Activated CD4-positive, alpha-beta T cell treated with anti-CD3 and anti-CD28 coated beads, Interleukin-10, Interleukin-2, amounts not matched to agents 100 ng/mL and 50 ng/mL, durations not matched to agents 16 hours and 8 hours (primary cell): ENCODE measurements at places on chromosomes 2 and 18.

DNA sequence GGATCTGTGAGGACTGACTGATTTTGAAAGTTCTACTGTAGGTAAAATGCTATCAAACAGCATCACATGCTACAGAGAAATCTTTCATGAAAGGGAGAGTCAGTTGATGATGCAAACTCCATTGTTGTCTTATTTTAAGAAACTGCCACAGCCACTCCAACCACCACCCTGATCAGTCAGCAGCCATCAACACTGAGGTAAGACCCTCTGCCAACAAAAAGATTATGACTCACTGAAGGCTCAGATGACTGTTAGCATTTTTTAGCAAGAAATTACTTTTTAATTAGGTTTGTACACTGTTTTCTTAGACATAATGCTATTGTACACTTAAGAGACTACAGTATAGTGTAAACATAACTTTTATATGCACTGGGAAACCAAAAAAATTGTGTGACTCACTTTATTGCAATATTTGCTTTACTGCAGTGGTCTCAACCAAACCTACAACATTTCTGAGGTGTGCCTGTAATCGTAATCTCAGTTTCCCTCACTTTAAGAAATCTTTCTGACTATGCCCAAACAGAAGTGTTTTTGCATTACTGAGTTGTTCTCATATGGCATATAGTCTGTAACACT is 42.8 kb downstream of the METTL8 start:
- DNase-seq, result peak; percentile 87

GRCh38 chr2:27152102-27152795 is 3.4 kb downstream of the TCF23 start:
- DNase-seq, result no peak

GRCh38 chr2:159209341-159210306 is 76.9 kb downstream of the WDSUB1 start:
- DNase-seq, result peak; percentile 15

GRCh38 chr2:72689579-72690195 is 136.1 kb downstream of the EXOC6B start:
- DNase-seq, result no peak

DNA sequence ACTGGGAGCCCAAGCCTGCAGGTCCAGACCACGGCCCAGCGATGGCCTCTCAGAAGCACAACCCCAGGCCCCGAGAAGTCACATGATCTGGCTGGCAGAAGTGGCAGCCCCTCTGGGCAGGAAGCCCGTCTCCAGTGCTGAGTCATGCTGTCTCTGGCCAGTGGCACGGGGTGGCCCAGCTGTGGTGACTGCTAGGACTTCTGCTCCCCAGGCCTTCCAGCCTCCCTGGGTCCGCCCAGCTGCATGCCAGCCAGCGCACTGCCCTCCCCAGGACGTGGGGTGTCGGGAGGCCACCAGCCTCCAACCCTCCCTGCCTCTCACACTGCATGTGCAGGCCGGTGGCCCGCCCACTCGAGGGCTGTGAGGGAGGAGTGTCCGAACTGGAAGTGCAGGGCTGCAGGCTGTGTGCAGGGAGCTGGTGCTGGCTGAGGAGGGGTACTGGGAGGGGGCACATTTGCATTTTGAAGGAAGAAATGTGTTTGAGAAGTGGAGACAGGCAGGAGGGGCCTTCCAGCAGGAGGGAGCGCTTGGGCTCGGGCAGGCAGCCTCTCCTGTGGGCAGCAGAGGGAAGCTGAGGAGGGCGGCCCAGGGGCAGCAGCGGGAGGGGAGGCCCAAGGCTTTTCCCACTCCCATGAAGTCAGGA is 17.0 kb upstream of the HPCAL1 start:
- DNase-seq, result no peak

- DNase-seq, result no peak
Observed at GRCh38 chr2:69231612-69232277, 155.3 kb downstream of the GFPT1 start.

DNA sequence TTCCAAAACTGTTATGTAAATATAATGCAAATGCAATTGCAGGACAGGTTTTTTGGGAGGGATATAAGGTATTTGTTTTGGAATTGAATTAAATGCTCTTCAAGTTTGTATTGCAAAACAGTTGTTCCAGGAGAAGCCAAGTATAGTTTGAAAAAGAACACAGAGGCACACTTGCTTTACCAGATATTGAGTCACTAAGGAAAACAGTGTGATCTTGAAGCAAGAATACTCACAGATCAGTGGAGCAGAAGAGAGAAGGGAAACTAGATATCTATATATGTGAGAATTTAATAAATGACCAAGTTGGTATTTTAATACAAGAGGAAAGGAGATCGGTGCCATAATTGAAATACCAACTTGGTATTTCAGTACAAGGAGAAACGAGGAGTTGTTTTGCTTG is 178.9 kb downstream of the CAPN13 start:
- no peak for DNase-seq

GRCh38 chr2:83069724-83070123 is 1389.4 kb downstream of the SUCLG1 start:
- no peak for DNase-seq

DNA sequence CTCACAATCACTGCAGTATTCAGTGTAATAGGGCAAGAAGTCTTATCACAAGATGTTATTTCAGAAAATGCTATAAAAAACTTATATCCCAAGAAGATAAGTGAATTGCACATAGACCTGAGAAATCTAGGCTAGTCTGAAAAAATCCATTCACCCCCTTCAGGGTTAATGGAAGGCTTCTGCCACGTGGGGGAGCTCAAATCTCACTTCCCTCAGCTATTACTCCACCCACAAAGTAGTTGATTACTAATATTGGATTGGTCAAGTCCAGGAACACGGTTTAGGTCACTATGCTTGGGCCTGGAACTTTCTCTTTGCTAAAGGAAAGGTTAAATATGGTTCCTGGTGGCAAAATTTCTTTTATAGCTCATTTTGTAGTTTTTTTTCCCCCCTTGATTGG is 51.2 kb upstream of the ADAM23 start:
- DNase-seq, result peak; percentile 43

GRCh38 chr2:70930371-70931329 is 5.0 kb upstream of the ATP6V1B1 start:
- no peak for DNase-seq

DNA sequence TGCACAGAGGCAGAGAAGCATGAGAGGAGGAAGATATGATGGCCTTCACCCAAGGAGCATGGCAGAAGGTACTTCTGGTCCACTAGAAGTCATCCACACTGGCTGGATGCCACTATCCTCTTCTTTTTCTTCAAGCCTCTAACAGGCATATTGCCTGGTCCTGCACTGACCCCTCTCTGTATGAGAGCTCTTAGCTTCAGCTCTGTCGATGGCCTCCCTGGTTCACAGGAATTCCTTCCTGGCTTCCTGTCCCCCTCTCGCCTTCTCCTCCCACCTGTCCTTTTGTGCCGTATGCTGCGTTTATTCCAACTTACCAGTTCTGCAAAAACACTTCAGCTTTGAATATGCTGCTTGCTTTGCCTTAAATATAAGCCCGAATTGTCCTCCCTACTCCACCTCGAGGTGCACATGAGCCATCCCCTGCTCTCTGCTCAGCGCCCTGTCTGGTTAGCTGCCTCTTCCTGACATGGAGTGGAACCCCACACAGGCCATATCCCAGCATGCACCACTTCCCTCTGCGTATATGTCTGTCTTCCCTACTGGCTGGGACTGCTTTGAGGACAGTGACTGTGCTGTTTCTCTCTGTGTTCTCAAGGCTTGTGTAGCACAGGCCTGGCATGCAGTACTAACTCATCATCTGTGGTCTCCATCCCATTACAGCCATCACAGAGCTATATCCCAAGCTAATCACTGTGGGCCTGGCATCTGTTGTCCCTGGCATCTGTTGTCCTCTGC is 474.9 kb downstream of the EIPR1 start:
- no peak for DNase-seq

DNA sequence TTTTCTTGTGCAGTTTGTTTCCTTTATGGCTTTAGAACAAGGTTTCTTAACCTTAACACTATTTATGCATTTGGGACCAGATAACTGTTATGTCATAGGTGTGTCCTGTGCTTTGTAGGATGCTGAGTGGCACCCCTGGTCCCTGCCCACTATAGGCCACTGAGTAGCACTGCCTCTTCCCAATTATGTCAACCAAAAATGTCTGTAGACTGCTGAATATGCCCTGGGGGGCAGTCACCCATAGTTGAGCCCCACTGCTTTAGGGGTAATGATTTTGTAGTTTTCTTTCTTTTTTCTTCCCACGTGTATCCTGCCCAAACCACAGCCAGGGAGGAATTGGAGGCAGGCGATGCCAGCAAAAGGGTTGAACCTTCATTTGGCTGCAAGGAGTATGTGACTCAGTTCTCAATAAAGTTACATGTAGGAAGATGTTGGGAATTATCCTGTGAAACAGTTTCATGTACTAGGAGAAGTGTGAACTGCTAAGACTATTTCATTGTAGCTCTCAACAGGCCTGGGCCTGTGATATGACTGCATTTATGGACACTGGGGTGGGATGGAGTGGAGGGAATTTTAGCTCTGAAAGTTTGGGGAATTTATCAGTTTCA is 65.7 kb downstream of the FMNL2 start:
- DNase-seq, result no peak

DNA sequence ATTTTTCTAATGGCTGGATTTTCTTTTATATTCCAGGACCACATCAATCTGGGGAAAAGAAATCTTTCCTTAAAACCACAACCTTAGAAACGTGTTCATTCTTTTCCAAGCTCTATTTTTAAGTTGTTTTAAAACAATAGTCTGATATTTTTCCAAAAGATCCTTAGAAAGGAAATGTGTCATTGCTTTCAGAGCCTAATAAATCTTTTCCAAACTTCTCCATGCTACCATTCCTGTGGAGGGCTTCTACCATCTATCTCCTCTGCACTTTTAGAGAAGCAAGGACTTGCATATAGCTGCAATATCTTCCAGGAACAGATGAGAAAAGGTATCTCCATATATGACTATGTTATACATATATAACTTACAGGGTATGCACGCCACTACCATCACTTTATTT is 21.2 kb downstream of the WDFY1 start:
- DNase-seq, result no peak

DNA sequence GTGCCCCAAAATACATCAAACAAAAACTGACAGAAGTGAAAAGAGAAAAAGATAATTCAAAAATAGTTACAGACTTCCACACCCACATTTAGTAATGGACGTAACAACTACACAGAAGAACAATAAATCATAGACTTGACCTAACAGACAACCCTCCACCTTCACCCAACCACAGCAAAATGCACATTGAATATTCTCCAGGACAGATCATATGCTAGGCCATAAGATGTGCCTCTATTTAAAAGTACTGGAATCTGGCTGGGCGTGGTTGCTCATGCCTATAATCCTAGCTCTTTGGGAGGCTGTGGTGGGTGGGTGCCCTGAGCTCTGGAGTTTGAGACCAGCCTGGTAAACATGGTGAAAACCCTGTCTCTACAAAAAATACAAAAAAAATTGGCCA is 20.0 kb downstream of the SLC66A2 start:
- no peak for DNase-seq

GRCh38 chr2:62968668-62969067 is 82.0 kb upstream of the OTX1 start:
- no peak for DNase-seq

- DNase-seq, result no peak
Observed at GRCh38 chr2:81462420-81462819, 1157.9 kb upstream of the LRRTM1 start.

DNA sequence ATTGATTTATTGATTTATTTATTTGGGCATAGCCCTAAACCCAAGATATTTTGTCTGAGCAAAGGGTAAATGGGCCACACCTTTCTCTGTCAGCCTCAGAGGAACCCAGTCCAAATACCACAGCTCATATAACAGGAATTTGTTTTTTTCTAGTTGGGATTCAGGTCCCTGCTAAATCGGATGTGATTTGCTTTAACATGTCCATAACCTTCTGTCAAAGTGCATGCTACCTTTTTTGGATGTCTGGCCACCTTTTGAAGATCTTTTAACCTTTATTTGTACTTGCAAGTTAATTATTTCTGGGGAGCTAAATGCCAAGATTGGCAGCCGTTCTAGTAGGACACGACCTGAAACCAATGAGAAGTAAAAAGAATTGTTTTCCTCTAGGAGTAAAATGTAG is 303.2 kb upstream of the UBE2E3 start:
- no peak for DNase-seq

DNA sequence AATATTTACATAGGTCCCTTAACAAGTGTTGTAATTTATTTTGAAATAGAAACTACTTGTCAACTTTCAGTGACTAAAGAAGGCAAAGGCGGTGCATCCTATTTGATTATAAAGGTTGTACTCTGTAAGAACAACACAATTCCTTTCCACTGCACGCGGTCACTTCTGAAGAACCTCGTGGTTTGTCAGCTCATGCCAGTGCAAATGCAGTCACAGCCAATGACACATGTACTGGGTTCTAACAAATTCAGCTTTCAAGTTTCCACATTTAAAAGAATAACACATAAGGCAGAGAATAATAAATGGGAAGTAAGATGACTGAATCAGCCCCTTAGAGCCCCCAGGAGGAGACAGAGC is 39.7 kb downstream of the CYB5A start:
- DNase-seq, result peak; percentile 37

GRCh38 chr2:217856871-217857270 is 145.9 kb downstream of the TNS1 start:
- no peak for DNase-seq

DNA sequence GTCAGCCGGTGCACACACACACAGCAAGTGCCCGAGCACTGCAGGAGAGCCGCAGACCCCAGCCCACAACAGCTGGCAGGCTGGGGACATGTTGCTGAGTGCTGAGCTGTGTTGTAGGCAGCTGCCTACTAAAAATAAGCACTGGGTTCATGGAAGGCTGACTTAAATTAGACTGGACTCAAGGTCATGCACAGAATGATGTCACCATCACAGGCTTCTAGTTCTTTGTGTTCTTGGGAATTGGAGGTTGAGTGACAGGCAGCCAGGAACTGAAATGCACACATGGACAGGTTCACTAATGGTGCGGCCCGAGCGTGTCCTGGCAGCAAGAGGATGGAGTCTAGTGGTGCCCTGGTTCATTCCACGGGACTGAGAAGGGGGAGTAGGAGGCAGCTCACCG is 71.3 kb downstream of the VWA3B start:
- DNase-seq, result no peak

DNA sequence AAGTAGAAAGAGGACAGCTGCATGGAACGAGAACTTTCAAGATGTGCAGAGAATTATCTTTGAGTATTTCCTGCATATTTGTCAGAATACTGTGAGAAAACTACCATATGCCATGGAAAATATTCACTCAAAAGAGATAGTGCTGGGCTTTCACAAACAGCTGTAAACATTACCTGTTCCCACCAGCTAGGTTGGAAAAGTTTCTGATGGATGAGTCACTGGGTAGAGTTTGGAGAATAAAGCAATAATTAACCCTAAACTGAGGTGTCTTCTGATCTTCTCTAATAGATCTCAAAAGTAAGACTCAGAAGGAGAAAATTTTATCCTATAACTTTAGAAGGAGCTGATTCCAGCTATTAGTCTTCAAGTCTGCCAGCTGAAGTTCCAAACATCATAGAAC is 3.9 kb upstream of the FSIP2 start:
- no peak for DNase-seq

GRCh38 chr2:189880832-189881492 is 96.7 kb downstream of the PMS1 start:
- DNase-seq, result no peak

GRCh38 chr2:106109675-106110424 is 84.3 kb downstream of the UXS1 start:
- DNase-seq, result no peak

- no peak for DNase-seq
Observed at GRCh38 chr2:51220606-51221005, 188.7 kb upstream of the NRXN1 start.

- DNase-seq, result peak; percentile 69
Observed at GRCh38 chr2:223970343-223971128, 13.3 kb downstream of the MRPL44 start.

GRCh38 chr18:2485983-2486382 is 85.3 kb downstream of the METTL4 start:
- DNase-seq, result no peak
